ENCODE measurements at places on chromosomes 5 and 9.

DNA sequence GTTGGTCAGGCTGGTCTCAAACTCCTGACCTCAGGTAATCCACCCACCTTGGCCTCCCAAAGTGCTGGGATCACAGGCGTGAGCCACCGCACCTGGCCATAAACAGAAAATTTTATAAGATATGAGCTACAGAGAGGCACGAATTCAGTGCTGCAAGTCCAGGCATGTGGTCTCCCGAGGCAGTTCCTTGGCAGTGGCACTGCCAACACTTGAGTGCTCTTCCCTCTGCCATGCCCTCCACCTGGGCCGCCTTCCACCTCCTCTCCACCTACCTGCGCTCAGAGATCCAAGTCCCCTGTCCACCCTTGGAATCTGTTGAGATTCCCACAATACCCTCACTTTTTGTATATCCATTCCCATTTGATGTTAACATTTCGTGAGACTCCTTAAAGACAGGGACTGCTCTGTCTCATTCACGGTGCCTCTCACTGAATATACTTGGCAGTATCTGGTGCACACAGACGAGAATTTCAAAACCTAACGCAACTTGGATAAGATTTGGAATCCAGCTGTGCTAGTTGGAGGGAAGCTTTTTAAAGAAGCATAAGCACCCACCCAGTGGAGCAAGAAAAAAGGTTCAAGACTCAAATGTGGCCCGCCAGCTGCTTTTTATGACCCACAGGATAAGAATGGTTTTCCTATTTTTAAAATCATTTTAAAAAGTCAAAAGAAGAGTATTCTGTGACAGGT lies 68.3 kb downstream of the DCP2 start:
- DNase-seq = no peak

DNA sequence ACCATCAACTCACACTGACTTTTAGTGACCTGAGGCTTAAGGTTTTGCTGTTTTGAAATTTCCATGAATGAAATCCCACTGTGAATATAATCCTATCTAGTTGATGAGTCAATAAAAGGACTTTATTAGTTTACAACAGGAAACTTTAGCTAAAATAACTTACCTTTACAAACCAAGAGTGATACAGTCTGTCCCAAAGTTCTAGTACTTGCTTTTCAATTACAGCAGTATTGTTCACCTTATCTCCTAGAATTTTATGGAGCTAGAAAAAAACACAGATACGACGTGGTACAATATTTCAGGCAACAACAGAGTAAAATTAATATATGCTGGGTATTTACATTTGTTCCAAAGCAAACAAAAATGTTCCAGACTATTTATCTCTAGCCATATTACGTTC lies 46.9 kb upstream of the CTNNAL1 start:
- DNase-seq = no peak

- DNase-seq = no peak
Measured at GRCh38 chr9:75046725-75047345, 18.7 kb upstream of the CARNMT1 start.

DNA sequence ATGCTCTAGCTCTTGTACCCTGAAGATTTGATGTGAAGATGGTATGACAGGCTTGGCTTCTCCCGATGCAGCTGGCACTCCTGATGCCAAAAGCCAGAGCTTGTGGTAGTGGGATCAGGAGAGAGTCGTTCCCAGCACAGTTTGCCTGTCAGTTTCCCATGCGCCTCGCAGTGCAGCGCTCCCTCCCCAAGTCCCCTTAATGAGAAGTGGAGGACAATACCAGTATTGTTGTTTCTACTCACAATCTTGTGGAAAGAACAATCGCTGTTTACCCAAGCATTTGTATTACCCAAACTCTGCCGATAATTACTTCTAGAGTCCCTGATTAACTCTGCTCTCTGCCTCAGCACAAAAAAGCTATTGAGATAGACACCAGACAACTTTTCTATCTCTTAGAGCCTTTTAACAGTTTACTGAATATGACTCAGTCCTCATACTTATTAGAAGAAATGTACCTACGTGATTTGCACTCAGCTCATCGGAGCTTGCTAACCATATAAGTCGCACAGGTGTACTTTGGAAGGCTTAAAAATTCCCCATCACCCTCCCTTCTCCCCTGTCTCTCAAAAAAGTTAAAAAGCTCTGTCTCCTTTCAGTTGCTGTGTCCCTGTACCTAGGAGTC lies 283.2 kb upstream of the TMEM161B start:
- DNase-seq = no peak

DNA sequence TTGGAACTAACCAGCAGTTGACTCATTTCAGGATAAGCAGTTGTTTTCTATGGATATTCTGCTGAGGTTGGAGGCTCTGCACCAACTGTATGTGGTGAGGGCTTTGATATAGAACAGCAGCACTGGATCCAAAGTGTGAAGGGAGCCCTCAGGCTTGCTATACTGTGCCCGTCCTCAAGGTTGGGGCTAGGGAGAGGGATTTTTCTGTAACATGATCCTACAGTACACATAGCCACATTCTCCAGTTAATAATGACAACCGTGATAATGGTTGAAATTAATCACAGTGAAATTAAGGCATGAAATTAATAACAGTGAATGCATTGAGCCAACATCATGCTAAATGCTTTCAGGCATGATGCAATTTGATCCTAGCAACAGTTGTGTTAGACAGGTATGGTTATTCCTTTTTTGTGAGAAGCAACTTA lies 36.7 kb downstream of the ARHGAP26 start:
- no peak for DNase-seq

- DNase-seq = no peak
Measured at GRCh38 chr5:172766287-172767108, 4.5 kb downstream of the DUSP1 start.

GRCh38 chr5:80744149-80744548 lies 89.4 kb upstream of the DHFR start:
- DNase-seq = no peak

All from fibroblast of skin of left biceps (primary cell).